Right cardiac atrium (tissue), 5 donors: ENCODE measurements at places on chromosomes 2 and 18. TPM values are rescaled to one million over a fixed set of nuclear protein-coding genes. Genes with fewer than 3 reads are reported as not detected.

RUFY4 gene
- total RNA-seq = not detected

GRCh38 chr2:134401789-134402188, 147.9 kb downstream of the MGAT5 start:
- DNase-seq = no peak

GRCh38 chr2:28544922-28545589, 49.2 kb downstream of the PLB1 start:
- no peak for DNase-seq

SLC16A14 gene
- 5.8 TPM for total RNA-seq

LIMS2 gene
- total RNA-seq = 224 TPM
